ENCODE measurements at places on chromosomes 13 and 19.
A peak's percentile ranks its signal among the peaks of the same experiment; 100 is the strongest.

GRCh38 chr19:7905859-7906258 lies 2.2 kb downstream of the MAP2K7 start:
- no peak for DNase-seq

DNA sequence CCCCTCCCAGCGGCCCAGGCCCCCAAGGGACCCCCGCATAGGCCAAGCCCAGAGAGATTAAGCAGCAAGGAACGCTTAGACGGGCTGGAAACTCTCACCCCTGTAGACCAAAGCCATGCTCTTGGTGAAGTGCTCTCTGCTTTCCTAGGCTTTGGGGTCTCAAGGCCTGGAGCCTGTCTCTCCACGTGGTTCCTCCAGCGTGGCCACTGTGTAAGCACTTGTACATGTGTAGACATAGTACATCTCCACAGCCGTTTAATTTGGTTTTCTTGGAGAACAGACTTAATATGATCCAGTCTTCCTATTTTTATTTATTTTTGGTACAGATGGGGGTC lies 1.1 kb downstream of the NUDT19 start:
- DNase-seq: no peak

- DNase-seq: no peak
Measured at GRCh38 chr19:55193481-55193880, 13.4 kb upstream of the SYT5 start.

- no peak for DNase-seq
Measured at GRCh38 chr13:106917024-106917571, 349.2 kb upstream of the ARGLU1 start.

GRCh38 chr19:16272945-16273344 lies 51.7 kb upstream of the KLF2 start:
- DNase-seq: no peak

- no peak for DNase-seq
Measured at GRCh38 chr19:7500811-7501450, 12.1 kb upstream of the PEX11G start.

DNA sequence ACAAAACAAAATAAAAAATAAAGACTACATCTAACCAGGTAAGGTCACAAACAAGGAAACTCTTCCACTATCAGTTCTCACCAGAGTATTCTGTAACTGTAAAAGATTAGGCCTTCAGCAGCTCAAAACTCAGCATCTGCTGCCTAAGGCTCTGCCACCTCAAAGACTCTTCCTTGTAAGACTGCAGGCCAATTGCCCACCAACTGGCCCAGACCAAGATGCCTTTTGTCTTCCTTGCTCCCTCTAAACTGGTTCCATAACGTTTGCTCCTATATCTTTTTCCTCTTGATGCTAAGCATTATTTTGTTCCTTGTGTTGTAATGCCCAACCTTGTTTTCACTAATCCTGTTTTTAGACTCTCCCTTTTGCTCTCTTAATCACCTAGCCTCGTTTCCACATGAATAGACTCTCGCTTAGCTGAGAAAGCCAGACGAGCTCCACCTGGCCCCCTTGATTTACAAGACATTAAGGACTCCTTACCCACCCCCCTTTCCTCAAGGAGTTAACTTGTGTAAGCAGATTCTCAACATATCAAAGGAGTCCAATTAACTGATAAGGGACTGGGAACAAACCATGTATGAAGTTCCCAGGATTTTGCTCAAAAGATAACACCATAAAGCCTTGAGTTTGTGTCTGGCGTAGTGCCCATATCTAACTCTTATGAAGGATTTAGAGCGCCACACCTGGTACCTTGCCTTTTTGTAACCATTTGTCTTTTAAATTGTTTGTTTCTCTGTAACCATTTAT lies 1.5 kb downstream of the ZNF814 start:
- DNase-seq: no peak

GRCh38 chr13:32587811-32588170 lies 1.5 kb downstream of the PDS5B start:
- no peak for DNase-seq

DNA sequence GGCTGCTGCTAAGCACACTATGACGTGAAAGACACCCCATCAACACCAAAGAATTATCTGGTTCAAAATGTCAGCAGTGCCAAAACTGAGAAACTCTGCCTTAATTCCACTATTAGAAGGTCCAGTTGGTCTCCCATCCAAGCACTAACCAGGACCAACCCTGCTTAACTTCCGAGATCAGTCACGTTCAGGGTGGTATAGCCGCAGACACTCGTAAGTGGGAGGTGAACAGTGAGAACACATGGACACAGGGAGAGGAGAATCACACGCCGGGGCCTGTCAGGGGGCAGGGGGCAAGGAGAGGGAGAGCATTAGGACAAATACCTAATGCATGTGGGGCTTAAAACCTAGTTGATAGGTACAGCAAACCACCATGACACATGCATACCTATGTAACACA lies 83.4 kb downstream of the C13orf42 start:
- DNase-seq: no peak

DNA sequence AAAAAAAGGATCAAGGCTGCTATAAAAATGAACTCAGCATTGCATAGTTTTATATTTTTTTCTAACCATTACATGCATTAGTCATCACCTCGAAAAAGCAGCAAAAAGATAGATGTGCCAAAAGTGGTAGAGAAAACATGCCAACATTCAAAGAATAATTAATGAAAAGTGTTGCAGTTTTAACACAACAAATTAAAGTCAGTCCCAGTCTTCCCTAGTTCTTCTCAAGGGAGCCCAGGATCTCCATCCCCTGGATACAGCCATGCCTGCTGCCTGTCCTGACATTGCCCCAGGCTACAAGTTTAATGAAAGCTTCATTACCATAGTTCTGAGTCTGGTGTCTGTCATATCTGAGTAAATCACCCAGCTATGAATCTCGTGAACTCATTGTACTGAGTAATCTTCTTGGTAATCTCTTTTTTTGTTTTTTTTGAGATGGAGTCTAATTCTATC lies 116.6 kb upstream of the KLF12 start:
- DNase-seq: no peak

- peak; percentile 11 for DNase-seq
Measured at GRCh38 chr19:3880471-3881271, at the start of gene ATCAY. TSS of gene ATCAY (plus strand) at chr19:3880685. CDS start at chr19:3885768, 5,083 bp downstream.

- no peak for DNase-seq
Measured at GRCh38 chr19:49652551-49653465, 10.8 kb downstream of the SCAF1 start.

DNA sequence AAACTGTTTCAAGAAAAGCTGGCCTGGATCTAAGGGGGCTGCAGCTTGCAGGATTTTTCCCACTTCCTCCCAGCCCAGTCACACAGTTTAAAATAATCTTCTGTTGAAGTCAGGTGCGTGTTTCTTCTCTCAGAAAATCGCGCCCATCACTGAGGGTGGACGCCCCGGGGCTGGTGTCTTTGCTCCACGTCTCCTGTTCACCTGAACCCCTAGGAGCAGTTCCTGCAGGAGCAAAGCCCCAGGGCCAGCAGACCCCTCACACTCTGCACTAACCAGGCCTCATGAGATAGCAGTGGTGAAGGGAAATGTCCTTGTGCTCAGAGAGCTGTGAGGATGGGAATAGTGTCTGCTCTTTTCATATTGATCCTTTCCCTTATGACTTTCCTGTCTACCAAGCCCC lies 920 bp upstream of the SIGLEC7 start:
- no peak for DNase-seq

DNA sequence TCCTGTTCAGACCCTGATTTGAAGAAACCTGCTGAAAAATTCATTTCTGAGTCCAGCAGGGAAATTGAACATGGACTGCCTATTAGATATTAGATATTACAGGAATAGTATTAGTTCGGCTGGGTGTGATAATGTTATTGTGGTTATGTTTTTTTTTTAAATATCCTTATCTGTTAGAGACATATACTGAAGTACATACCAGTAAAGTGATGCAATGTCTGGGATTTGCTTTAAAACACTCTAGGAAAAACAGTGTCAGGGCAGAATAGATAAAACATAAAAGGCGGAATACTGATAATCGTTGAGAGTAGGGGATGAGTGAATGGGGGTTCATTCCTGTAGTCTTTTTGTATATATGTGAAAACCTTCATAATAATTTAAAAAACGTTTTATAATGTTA lies 28.7 kb upstream of the AMER2 start:
- DNase-seq: no peak

DNA sequence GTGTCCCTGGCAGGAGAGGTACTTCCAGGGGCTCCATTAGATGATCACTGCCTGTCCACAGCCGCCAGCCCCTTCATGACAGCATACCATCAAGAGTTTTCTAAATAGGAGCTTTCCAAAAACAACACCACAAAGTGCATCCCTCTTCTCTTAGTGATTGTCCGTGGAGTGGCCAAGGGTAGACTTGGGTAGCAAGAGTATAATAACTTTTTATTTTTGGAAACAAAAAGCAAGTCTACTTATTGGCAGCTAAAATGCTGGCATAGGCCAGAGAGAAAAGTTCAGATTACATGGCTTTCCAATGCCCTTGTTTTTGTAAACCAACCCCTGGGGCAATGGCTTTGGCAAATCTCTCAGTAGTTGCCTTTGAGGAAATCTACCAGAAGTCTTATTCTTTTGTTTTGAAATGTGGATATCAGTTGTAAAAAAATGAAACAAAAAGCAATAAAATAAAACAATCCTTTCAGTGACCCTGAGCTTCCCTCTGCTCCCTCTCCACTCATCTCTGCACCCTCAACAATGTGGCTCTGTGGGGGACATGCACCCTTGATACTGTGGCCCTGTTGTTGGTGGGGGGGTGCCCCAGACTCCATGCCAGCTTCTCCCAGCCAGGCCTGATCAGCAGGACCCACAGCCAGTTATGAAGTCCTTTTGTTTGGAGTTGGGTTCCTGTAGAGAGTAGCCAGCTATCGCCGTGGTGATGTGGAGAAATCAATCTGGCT lies 294.1 kb downstream of the DLEU7 start:
- no peak for DNase-seq

GRCh38 chr19:51407511-51408131 lies 9.8 kb downstream of the SIGLEC10 start:
- peak; percentile 60 for DNase-seq

- DNase-seq: peak; percentile 85
Measured at GRCh38 chr19:54390942-54391577, 24.2 kb upstream of the TTYH1 start.

- peak; percentile 8 for DNase-seq
Measured at GRCh38 chr13:76440568-76440967, 445.6 kb downstream of the KCTD12 start.

- DNase-seq: peak; percentile 65
Measured at GRCh38 chr13:40190641-40191100, 475.8 kb downstream of the FOXO1 start.

DNA sequence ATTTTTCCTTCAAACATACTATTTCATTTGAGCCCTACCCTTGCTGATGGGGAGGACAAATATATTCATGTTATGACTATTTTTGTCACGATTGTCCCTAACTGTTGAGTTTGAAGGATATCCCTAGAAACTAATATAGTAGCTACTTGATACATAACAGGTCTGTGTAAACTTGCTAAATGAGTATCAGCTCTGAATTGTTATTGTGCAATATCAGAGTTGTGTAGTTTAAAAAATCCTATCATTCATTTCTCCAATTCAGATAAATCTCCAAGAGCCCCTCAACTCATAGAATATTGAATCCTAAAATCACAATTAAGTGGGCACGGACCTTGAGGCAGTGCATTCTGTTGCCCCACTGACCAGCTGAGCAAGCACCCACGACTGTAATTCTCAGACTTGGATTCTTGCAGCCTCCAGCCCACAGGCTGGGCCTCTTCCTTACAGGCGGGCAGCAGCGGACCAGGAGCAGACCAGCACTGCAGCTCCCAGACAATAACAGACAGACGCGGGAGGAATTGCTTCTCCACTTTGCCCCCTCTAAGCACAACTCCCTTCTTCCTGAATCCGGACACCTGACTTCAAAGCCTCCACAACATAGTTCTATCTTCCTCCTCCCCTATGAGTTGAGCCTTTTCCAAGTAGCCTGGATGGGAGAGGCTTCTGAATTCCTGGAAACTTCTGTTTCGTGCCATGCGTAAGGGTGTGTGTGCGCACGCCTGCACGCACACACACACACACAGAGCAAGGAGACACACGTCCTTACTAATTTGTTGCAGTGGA lies 337.6 kb upstream of the ARGLU1 start:
- no peak for DNase-seq

- peak; percentile 69 for DNase-seq
Measured at GRCh38 chr19:10514211-10515145, 2.8 kb downstream of the S1PR5 start.

DNA sequence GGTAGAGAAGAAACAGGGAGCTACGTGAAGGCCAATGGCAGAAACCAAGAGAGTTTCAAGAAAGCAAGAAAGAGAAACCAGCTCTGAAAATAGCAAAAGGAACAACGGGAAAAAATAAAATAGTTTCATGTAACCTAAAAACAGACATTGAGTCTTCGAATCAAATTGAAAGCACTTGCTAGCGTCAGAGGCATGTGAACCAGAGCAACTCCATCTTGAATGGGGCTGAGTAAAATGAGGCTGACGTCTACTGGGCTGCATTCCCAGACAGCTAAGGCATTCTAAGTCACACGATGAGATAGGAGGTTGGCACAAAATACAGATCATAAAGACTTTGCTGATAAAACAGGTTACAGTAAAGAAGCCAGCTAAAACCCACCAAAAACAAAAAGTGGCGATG lies 7.3 kb upstream of the PMIS2 start:
- no peak for DNase-seq

- DNase-seq: no peak
Measured at GRCh38 chr19:7099597-7099921, 30.1 kb downstream of the ZNF557 start.

DNA sequence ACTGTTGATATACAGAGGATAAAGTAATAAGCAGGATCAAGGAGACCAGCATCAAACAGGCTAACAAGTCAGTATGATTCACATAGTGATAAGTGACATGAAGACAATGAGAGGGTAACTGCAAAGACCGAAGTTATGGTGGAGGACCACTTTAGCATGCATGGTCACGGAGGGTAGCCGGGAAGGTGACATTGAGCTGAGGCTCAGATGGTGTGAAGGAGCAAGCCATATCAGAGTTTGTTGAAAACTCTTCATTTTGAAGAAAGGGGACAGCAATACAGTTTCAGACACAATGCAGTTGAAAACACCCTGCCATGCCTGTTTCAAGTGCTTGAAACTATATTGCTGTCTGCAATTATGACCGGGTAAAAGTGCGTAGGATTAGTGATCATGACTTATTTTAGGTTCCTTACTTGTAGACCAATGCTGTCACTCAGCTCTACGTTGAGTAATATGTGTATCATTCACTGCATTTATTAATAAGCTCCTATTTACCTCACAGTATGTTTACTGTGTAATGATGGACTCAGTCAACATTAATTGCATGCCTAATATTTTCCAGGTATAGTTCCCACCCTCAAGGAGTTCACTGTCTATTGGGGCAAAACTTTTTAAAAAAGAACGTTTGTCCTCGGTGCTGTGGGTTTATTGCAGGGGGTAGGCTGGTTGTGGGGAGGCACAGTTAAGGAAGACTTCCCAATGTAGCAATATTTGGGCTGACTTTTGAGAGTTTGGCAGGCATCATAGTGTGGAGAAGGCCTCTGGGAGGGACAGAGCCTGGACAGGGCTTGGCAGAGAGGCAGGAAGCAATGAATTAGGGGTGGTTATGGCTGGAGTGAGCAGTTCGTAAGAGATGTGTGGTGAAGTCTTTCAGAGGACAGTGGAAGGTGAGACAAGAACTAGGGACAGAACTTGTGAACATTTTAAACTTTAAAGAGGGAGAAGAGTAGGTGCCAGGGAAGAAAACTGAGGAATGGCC lies 3.2 kb downstream of the UBAC2 start:
- no peak for DNase-seq

GRCh38 chr19:20662421-20663105 lies 1.2 kb upstream of the ZNF626 start:
- no peak for DNase-seq

- no peak for DNase-seq
Measured at GRCh38 chr13:33634546-33634982, 183.4 kb upstream of the RFC3 start.

- DNase-seq: no peak
Measured at GRCh38 chr13:113460599-113460998, 7.3 kb upstream of the ADPRHL1 start.

Measured in B cell (primary cell).